MM.1S (cell line): ENCODE measurements at places on chromosomes 12 and 14.

- H3K27ac ChIP-seq = no peak overlapping the region
- H3K36me3 ChIP-seq = no peaks in the 10 kb centered on the region
- DNase-seq = no peak
- no peaks in the 10 kb centered on the region for H3K4me1 ChIP-seq
- no peak overlapping the region for H3K4me3 ChIP-seq
- no peaks in the 10 kb centered on the region for H3K27me3 ChIP-seq
Observed at GRCh38 chr12:31853977-31854376, 105.2 kb upstream of the RESF1 start.

DNA sequence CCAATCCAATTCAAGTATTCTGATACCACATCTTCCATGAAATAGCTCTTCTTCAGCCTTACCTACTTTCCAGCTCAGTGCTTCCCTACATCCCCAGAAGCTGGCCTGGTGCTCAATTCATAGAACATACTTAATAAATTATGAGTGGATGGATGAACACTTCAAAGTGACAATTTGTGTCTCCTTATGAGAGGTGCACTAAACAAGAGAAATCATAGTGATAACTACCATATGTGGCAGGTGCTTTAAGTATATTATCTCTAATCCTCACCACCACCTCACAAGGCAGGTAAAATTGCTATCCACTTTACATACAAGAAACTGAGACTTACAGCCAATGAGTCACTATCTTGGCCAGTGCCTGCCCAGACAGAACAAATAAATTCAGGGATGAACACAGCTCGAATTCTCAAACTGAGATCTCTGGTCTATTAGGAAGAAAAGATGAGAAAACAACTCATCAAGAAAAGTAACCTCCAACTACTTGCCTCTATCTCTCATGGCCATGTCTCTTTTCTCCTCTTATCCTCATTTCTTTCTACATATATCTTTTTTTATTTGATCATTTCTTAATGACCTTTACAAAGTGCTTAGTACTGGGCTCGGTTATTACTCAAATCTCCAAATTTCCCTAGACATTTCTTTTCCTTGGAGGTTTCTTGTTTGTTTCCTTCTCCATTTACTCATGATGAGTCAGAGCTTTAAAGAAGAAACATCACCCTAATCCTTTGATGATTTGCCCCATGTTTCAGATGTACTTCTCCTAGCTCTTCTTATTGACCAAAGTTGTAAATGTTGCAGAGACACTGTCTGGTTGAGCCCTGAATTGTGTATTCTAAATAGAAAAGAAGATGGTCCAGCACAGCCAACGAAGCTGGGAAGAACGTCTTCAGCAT is 161.5 kb downstream of the RPS29 start:
- no peaks in the 10 kb centered on the region for H3K27me3 ChIP-seq
- H3K36me3 ChIP-seq = no peaks in the 10 kb centered on the region
- H3K4me1 ChIP-seq = no peaks in the 10 kb centered on the region
- H3K4me3 ChIP-seq = no peak overlapping the region

DNA sequence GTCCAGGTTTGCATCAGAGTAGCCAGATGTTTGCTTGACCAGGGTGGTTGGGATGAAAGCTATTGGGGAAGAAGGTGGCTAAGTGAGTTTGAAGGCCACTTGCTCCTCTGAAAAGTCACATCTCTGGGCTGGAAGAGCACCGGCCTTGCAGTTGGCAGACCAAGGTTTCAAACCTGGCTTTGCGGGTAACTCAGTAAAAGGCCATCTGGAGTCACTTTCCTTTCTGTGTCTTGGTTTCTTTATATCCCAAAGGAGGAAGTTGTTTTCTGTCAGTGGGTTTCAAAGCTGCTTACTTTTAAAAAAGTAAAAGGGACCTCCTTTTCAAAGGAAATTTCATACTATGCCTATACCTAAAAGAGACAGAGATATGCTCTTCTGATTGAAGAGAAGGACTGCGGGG is 26.2 kb upstream of the CMA1 start:
- H3K27ac ChIP-seq = no peak overlapping the region
- no peak overlapping the region for H3K4me3 ChIP-seq
- no peaks in the 10 kb centered on the region for H3K4me1 ChIP-seq
- H3K27me3 ChIP-seq = no peaks in the 10 kb centered on the region

DNA sequence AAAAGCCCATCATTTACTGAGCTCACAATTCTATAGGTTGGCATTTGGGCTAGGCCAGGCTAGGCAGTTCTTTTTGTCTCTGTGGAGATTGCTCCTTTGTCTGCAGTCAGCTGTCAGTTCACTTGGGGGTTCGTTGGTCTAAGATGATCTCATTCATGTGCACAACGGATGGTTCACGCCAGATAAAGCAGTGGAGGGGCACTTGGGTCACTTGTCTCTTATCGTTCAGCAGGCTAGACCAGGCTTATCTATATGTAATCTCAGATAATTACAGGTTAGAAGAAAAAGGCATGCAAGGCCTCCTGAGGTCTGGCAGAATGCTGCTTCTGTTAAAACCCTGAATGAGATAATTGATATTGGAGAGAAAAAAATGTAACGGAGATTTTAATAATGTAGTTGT is 119.0 kb upstream of the ATP2B1 start:
- no peaks in the 10 kb centered on the region for H3K27me3 ChIP-seq
- H3K4me1 ChIP-seq = no peaks in the 10 kb centered on the region
- H3K4me3 ChIP-seq = no peak overlapping the region
- no peaks in the 10 kb centered on the region for H3K36me3 ChIP-seq
- no peak for DNase-seq

GRCh38 chr14:50957296-50957695 is 13.0 kb upstream of the PYGL start:
- H3K4me3 ChIP-seq = no peak overlapping the region
- H3K4me1 ChIP-seq = no peaks in the 10 kb centered on the region
- H3K36me3 ChIP-seq = no peaks in the 10 kb centered on the region

GRCh38 chr14:41230683-41231082 is 376.0 kb upstream of the LRFN5 start:
- H3K27ac ChIP-seq = no peak overlapping the region
- no peaks in the 10 kb centered on the region for H3K4me1 ChIP-seq
- no peak for DNase-seq
- no peak overlapping the region for H3K4me3 ChIP-seq
- no peaks in the 10 kb centered on the region for H3K36me3 ChIP-seq

DNA sequence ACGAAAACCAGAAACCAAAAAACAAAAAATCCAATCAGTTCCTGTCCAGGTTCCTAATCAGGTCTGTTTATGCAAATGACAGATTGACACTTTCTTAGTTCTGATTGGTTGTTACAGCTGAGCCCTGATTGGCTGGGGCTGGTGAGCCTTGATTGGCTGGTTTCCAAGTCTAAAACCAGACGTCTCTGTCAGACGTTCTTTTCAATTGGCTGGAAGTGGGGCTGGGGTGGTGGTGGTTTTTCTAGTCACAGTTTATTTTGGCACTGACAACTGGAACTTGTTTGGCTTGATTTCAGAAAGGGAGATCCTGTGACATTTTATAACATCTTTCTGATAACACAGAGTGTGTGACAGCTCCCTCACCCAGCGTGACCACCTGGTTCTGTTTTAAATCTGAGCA is 36.1 kb upstream of the PRICKLE1 start:
- no peaks in the 10 kb centered on the region for H3K36me3 ChIP-seq
- no peaks in the 10 kb centered on the region for H3K4me1 ChIP-seq
- no peak overlapping the region for H3K27ac ChIP-seq
- DNase-seq = no peak
- no peak overlapping the region for H3K4me3 ChIP-seq

GRCh38 chr12:31233061-31233730 is 92.8 kb downstream of the SINHCAF start:
- no peaks in the 10 kb centered on the region for H3K36me3 ChIP-seq
- H3K27me3 ChIP-seq = no peaks in the 10 kb centered on the region
- DNase-seq = no peak
- H3K4me3 ChIP-seq = no peak overlapping the region
- H3K27ac ChIP-seq = no peak overlapping the region

DNA sequence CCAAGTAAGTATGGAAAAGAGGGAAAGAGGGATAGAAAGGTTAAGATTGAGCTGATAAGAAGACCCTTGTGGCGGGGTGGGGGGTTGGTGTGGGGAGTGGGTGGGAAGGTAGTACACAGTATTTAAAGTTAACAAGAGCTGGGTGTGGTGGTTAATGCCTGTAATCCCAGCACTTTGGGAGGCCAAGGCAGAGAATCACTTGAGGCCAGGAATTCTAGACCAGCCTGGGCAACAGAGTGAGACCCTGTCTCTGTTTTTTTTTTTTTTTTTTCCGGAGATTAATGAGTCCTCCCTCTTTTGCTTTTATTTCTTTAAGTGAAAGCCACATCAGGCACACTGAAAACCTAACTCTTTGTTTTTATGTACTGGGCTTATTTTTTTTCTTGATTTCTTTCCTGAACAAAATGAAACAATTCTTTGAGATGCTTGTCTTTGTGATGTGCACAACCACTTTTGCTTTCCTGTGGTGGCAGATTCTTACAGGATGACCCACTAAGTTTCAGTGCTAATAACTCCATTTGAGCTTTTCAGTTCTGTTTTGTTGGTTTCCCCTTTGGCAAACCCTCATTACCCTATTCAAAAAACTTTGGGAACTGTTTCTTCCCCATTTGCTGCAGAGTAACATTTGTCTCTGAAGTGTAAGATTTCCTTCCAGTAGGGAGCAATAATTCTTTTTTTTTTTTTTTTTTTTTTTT is 54.8 kb downstream of the WNK1 start:
- no peaks in the 10 kb centered on the region for H3K27me3 ChIP-seq
- peak overlapping the region; percentile 1; the same call in 1 of the 2 replicates for H3K27ac ChIP-seq
- peaks cover 24% of the 10 kb centered on the region for H3K4me1 ChIP-seq
- H3K4me3 ChIP-seq = no peak overlapping the region
- peak; percentile 52 for DNase-seq
- no peaks in the 10 kb centered on the region for H3K36me3 ChIP-seq

DNA sequence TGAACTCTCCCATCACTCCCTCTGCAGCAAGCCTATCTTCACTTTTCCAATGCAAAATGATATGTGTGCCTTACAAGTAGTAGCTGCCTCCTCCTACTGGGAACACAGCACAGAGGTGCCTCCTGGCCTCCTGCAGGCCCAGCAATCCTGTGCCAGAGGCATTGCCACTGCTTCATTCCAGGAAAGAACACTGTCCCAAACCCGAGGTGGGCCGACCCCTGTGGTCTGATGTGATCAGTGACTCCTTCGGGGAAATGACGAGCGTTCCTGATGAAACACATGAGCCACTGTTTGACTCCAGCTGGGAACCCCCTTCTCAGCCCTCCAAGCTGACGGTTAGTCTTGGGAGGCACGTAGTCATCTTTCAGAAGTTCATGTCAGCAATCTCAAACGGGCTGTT is 19.5 kb downstream of the PSMC1 start:
- no peaks in the 10 kb centered on the region for H3K4me1 ChIP-seq
- no peaks in the 10 kb centered on the region for H3K36me3 ChIP-seq
- DNase-seq = no peak
- no peaks in the 10 kb centered on the region for H3K27me3 ChIP-seq
- no peak overlapping the region for H3K4me3 ChIP-seq

DNA sequence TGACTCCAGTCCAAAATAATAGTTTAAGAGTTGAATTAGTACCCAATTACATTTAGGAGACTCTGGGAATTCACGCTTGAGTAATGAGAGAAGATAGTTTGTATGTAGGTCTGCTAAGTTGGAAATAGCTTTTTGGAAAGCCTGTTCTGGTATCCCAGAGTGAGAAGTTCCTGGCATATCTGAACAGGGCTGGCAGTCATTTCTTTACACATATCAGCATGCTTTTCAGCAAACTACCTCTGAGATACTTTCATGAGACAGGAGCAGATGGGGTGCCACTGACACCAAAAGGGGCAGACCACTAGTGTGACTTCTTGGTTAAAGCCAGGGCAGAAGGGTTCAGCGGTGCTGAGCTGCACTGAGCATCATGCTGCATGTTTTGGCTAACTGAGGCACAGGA is 45.1 kb upstream of the GRIP1 start:
- DNase-seq = no peak
- H3K4me1 ChIP-seq = no peaks in the 10 kb centered on the region
- H3K4me3 ChIP-seq = no peak overlapping the region
- no peak overlapping the region for H3K27ac ChIP-seq

DNA sequence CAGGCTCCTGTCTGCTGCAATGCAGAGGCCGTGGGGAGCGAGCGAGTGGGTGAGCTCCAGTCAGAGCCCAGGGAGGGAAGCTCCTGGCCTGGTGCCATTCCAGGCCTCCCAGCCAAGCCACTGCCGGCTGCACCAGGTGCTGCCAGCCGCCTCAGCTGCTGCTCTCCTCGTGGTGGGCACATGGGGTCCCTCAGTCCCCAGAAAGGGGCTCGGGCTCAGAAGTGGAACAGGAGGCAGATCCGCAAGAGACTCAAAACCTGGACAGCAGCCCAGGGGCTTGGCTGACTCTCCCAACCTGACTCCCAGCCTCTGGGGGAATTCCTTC is 2.4 kb downstream of the ABCB9 start:
- DNase-seq = no peak
- no peaks in the 10 kb centered on the region for H3K27me3 ChIP-seq
- H3K4me3 ChIP-seq = no peak overlapping the region
- no peak overlapping the region for H3K27ac ChIP-seq

- no peak for DNase-seq
- H3K4me3 ChIP-seq = no peak overlapping the region
- H3K27me3 ChIP-seq = no peaks in the 10 kb centered on the region
- H3K36me3 ChIP-seq = no peaks in the 10 kb centered on the region
- no peaks in the 10 kb centered on the region for H3K4me1 ChIP-seq
Observed at GRCh38 chr14:97120611-97121031, 323.4 kb downstream of the VRK1 start.

GRCh38 chr12:49565406-49566265 is 2.3 kb downstream of the MCRS1 start:
- H3K36me3 ChIP-seq = peaks cover 3% of the 10 kb centered on the region; the same call in 1 of the 2 replicates
- H3K4me3 ChIP-seq = no peak overlapping the region

GRCh38 chr14:78848234-78848820 is 678.2 kb downstream of the NRXN3 start:
- no peaks in the 10 kb centered on the region for H3K4me1 ChIP-seq
- DNase-seq = peak; percentile 29
- no peak overlapping the region for H3K27ac ChIP-seq
- H3K36me3 ChIP-seq = no peaks in the 10 kb centered on the region
- no peaks in the 10 kb centered on the region for H3K27me3 ChIP-seq

- DNase-seq = peak; percentile 78
- no peaks in the 10 kb centered on the region for H3K4me1 ChIP-seq
- no peaks in the 10 kb centered on the region for H3K27me3 ChIP-seq
- H3K4me3 ChIP-seq = no peak overlapping the region
- H3K36me3 ChIP-seq = no peaks in the 10 kb centered on the region
Observed at GRCh38 chr12:58540480-58541299, 379.6 kb downstream of the LRIG3 start.

GRCh38 chr12:104422441-104422840 is 34.3 kb upstream of the CHST11 start:
- no peak for DNase-seq
- no peak overlapping the region for H3K27ac ChIP-seq
- H3K36me3 ChIP-seq = no peaks in the 10 kb centered on the region
- no peak overlapping the region for H3K4me3 ChIP-seq

- H3K4me3 ChIP-seq = no peak overlapping the region
- H3K27me3 ChIP-seq = no peaks in the 10 kb centered on the region
- H3K27ac ChIP-seq = no peak overlapping the region
- no peak for DNase-seq
- no peaks in the 10 kb centered on the region for H3K4me1 ChIP-seq
- H3K36me3 ChIP-seq = no peaks in the 10 kb centered on the region
Observed at GRCh38 chr12:104562763-104563162, 106.0 kb downstream of the CHST11 start.

- no peak overlapping the region for H3K4me3 ChIP-seq
- H3K4me1 ChIP-seq = peaks cover 5% of the 10 kb centered on the region; the same call in 1 of the 2 replicates
- no peaks in the 10 kb centered on the region for H3K36me3 ChIP-seq
Observed at GRCh38 chr14:96811265-96811664, 14.1 kb downstream of the VRK1 start.

- H3K27ac ChIP-seq = no peak overlapping the region
- H3K27me3 ChIP-seq = no peaks in the 10 kb centered on the region
- DNase-seq = no peak
- H3K4me1 ChIP-seq = no peaks in the 10 kb centered on the region
- H3K36me3 ChIP-seq = no peaks in the 10 kb centered on the region
- H3K4me3 ChIP-seq = no peak overlapping the region
Observed at GRCh38 chr14:56135001-56135400, 16.8 kb downstream of the PELI2 start.
